Esophagus squamous epithelium (tissue), 5 donors: ENCODE measurements at places on chromosomes 16 and 17.

DNA sequence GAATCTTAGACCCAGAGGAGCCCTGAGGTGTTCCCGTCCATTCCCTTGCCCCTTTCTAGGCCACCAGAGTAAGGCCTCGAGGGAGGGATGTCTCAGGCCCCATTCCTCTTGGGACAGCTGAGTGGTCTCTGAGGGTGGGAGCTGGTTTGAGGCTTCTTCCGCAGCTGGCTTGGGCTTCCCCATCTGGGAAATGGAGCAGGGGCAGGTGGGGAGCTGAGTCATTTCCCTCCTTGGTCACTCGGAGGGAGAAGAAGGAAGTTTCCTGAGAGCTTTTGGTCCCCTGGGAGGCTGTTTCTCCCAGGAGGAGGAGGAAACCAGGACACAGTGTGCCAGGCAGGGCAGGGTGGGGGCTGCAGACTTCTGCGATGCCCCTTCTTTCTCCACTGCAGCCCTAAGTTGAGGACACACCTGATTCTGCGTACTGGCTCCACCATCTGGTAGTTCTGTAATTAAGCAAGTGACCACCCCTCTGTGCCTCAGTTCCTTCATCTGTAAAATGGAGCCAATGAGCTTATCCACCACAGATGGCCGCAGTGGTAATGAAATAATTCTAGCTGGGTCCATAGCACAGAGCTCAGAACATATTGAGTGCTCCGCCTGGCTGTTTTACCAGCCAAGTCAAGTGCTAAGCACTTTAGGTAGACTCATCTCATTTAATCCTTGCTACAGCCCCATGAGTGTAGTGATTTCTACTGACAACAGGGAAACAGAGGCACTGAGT lies 1.6 kb upstream of the KCNJ12 start:
- DNase-seq = no peak

GRCh38 chr16:78306361-78306760 lies 206.9 kb downstream of the WWOX start:
- DNase-seq = no peak

DNA sequence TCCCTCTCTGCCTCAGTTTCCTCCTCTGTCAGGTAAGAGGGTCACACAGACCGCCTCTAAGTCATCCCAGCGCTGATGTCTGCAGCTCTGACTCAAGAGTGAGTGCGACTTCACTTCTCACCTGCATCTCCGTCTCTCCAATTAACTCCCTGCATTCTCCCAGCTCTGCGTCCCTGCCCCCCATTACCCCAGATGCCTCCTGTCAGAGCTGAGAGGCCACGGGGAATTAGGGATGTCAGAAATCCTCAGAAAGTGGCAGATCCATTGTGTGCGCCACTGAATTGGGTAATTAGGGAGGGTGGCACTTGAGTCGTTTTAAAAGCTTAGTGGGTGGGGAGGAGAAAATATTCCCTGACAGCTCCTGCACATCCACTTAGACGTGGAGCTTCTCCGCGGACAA lies 885.4 kb upstream of the EEF2KMT start:
- no peak for DNase-seq

DNA sequence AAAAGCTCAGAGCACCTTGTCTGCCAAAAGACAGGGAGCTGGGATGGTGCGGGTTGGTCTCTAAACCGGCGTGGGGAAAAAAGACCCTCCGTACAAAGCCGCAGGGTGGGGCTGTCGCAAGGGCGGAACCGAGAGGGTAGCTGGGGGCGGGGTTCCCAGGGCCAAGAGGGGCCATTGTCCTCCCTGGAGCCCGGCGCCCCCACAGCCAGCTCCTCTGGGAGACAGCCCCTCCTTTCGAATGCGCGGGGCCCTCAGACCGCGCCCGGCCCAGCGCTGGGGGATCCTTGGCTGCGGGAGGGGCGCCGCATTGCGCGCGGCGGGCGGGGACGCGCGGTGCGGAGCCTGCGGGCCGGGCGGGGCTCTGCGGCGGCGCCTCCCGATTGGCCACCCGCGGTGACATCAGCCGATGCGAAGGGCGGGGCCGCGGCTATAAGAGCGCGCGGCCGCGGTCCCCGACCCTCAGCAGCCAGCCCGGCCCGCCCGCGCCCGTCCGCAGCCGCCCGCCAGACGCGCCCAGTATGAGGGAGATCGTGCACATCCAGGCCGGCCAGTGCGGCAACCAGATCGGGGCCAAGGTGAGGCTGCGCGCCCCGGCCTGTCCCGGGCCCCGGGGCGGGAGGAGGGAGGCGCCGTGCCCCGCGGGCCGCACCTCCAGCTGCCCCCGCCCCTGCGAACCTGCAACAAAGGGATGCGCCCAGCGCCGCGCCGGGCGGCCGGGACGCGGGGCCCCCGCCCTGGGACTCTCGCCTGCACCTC lies at the start of gene TUBB3:
Gene TUBB3 (plus strand): TSS at position 459 of the 756 bp plus-strand sequence. CDS start 60 bp downstream, at position 519.
- DNase-seq = no peak

DNA sequence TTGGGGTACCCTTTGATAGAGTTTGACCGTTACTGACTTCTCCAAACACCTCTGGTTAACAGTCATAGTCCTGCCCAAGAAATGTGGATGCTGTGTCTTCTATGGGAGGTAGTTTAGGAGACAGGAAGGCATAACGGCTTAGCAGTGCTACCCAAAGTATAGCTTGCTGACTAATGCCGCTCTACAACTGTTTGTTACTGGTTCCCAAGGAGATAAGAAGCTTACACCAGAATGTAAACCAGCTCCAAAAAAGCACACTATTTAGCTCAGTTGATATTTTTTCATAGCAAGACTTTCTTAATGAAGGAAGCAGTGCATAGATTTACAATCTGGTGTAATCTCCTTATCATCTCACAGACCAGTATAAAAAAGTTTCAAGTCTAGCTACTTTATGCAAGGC lies 95.7 kb downstream of the HS3ST3B1 start:
- no peak for DNase-seq

GRCh38 chr17:72733619-72734282 lies 358.7 kb downstream of the SLC39A11 start:
- no peak for DNase-seq

- no peak for DNase-seq
These were observed 68.0 kb downstream of the ZFHX3 start for GRCh38 chr16:72979974-72980373.

- DNase-seq = no peak
These were observed 288.1 kb downstream of the SEC14L1 start for GRCh38 chr17:77428749-77429368.

GRCh38 chr17:55237268-55237667 lies 27.5 kb upstream of the HLF start:
- DNase-seq = no peak

DNA sequence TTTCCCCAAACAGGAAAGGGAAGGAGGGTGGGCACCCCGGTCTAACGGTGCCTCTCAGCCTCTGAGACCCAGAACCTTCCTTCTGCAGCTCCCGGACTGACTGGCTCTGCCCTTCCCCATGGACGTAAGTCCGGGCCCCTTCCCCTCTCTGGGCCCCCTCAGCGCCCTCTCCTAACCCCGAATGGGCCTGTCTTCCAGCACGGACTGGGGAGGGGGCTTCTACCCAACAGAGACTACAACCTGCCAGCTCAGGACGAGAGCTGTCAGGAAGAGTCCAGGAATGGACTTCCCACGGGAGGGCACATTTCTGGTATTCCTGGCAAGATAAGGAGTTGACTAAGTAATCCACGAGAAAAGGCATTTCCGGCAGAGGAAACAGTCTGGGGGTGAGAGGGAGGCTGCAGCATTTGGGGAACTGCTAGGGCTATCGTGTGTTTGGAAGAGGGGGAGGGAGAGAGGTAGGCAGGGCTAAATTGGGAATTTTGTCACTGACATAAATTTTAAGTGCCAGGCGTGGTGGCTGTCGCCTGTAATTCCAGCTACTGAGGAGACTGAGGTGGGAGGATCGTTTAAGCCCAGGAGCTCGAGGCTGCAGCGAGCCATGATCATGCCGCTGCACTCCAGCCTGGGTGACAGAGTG lies 12.1 kb upstream of the ALDOA start:
- DNase-seq = no peak

GRCh38 chr16:55144651-55145050 lies 179.4 kb upstream of the IRX6 start:
- DNase-seq = no peak

- DNase-seq = no peak
These were observed 4.6 kb downstream of the VEZF1 start for GRCh38 chr17:57983446-57983845.

GRCh38 chr17:48149787-48150463 lies 42.4 kb downstream of the SNX11 start:
- DNase-seq = no peak
